ENCODE measurements at places on chromosomes 3 and 15. TPM values are rescaled to one million over a fixed set of nuclear protein-coding genes. Genes with fewer than 3 reads are reported as not detected.

DNA sequence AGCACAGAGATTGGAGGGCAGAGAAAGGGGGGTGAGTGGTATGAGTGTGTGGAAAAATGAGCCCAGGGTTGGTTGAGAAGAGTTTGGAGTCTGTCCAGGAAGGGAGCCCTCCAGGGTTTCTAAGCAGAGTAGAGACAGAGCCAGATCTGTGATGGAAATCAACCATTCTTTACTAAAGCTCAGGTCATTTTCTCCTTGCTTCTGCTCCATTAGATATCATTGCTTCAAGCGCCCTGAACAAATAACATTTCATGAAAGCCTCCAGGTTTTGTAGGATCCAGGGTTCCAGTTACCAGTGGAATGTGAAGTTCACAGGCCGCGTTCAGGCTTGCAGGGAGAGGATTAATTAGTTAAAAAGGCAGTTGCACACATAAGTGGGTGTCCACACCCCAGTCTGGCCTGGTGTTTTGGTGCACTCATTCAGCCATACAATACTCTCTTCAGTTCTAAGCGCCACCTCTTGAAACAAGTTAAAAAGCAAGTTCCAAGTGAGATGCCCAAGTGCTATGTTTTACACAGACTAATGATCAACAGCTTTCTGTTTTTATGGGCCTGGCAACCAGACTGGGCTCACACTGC, 16.4 kb upstream of the BOC start:
- no peaks in the 10 kb centered on the region for H3K27me3 ChIP-seq
- H3K4me3 ChIP-seq = no peak overlapping the region
- no peaks in the 10 kb centered on the region for H3K36me3 ChIP-seq
- no peak for DNase-seq
- H3K4me1 ChIP-seq = no peaks in the 10 kb centered on the region
- H3K27ac ChIP-seq = no peak overlapping the region

GRCh38 chr3:14254812-14255702, 76.4 kb downstream of the LSM3 start:
- H3K27me3 ChIP-seq = no peaks in the 10 kb centered on the region
- peaks cover 4% of the 10 kb centered on the region for H3K4me1 ChIP-seq
- no peaks in the 10 kb centered on the region for H3K36me3 ChIP-seq

CCDC9B gene
- 55.1 TPM for total RNA-seq

- H3K36me3 ChIP-seq = no peaks in the 10 kb centered on the region
- H3K27ac ChIP-seq = no peak overlapping the region
- no peaks in the 10 kb centered on the region for H3K27me3 ChIP-seq
- H3K4me1 ChIP-seq = no peaks in the 10 kb centered on the region
- DNase-seq = no peak
Measured at GRCh38 chr3:112789787-112790186, 56.9 kb downstream of the CD200R1L start.

IL17RE gene
- total RNA-seq = 0.20 TPM

GRCh38 chr15:89504166-89504565, 7.8 kb upstream of the RHCG start:
- no peaks in the 10 kb centered on the region for H3K36me3 ChIP-seq
- DNase-seq = no peak
- no peak overlapping the region for H3K27ac ChIP-seq
- no peak overlapping the region for H3K4me3 ChIP-seq

GRCh38 chr15:53453253-53454105, 306.0 kb downstream of the WDR72 start:
- H3K27me3 ChIP-seq = no peaks in the 10 kb centered on the region
- H3K4me1 ChIP-seq = no peaks in the 10 kb centered on the region
- no peak for DNase-seq
- no peak overlapping the region for H3K27ac ChIP-seq
- no peaks in the 10 kb centered on the region for H3K36me3 ChIP-seq
- no peak overlapping the region for H3K4me3 ChIP-seq

SLC22A14 gene
- total RNA-seq = not detected

GRCh38 chr15:70289191-70289955, 191.7 kb upstream of the TLE3 start:
- DNase-seq = no peak
- no peak overlapping the region for H3K4me3 ChIP-seq
- no peak overlapping the region for H3K27ac ChIP-seq
- H3K4me1 ChIP-seq = peaks cover 6% of the 10 kb centered on the region

DNA sequence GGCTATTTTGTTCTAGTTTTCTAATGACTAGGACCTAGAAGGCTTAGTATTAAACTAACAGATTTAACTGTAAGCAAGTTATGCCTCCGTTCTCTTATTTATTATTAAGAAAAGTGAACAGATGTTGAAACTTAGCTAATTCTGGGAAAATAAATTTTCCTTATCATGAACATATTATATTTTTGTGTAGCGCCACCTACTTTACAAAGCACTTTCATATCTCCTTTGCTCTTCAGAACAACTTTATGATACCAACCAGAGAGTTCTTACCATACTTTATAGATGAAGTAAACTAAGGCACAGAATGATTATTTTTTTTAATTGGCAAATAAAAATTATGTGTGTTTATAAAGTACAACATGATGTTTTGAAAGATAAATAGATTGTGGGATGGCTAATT, 59.4 kb downstream of the NME9 start:
- no peak overlapping the region for H3K27ac ChIP-seq
- no peak overlapping the region for H3K4me3 ChIP-seq
- H3K27me3 ChIP-seq = no peaks in the 10 kb centered on the region
- no peaks in the 10 kb centered on the region for H3K4me1 ChIP-seq

DNA sequence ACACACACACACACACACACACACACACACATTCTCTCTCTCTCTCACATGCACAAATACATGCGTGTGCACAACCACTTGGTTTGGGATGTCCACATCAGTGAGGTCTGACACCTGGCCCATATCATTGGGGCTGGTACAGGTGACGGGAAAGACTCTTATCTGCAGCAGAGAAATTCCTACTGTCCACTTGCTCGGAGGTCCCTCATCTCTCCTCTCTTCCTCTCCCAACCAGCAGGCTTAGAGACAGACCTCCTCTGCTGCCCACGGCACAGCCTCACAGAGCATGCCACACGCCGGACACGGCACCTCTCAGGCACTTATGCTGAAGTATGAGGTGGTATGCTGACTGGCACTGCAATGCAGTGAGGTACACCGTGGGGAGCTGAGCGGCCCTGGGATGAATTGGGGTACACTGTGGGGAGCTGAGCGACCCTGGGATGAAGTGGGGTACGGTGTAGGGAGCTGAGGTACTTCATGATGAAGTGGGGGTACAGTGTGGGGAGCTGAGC, 41.7 kb downstream of the MAGEF1 start:
- H3K4me3 ChIP-seq = no peak overlapping the region
- H3K36me3 ChIP-seq = no peaks in the 10 kb centered on the region
- H3K4me1 ChIP-seq = no peaks in the 10 kb centered on the region
- DNase-seq = no peak
- H3K27ac ChIP-seq = no peak overlapping the region
- H3K27me3 ChIP-seq = no peaks in the 10 kb centered on the region

SMARCC1 gene
- 32.1 TPM for total RNA-seq

PLCH1 gene
- total RNA-seq = 0.10 TPM

- peaks cover 34% of the 10 kb centered on the region for H3K4me1 ChIP-seq
- DNase-seq = no peak
- peak overlapping the region; percentile 94 for H3K27ac ChIP-seq
- H3K4me3 ChIP-seq = peak overlapping the region; percentile 76
Measured at GRCh38 chr3:113698213-113698742, 1.8 kb upstream of the USF3 start.

TRH gene
- not detected for total RNA-seq

GRCh38 chr3:11680509-11680908, 36.8 kb upstream of the VGLL4 start:
- no peaks in the 10 kb centered on the region for H3K27me3 ChIP-seq
- H3K4me3 ChIP-seq = no peak overlapping the region
- no peak for DNase-seq
- no peak overlapping the region for H3K27ac ChIP-seq
- H3K36me3 ChIP-seq = no peaks in the 10 kb centered on the region

DNA sequence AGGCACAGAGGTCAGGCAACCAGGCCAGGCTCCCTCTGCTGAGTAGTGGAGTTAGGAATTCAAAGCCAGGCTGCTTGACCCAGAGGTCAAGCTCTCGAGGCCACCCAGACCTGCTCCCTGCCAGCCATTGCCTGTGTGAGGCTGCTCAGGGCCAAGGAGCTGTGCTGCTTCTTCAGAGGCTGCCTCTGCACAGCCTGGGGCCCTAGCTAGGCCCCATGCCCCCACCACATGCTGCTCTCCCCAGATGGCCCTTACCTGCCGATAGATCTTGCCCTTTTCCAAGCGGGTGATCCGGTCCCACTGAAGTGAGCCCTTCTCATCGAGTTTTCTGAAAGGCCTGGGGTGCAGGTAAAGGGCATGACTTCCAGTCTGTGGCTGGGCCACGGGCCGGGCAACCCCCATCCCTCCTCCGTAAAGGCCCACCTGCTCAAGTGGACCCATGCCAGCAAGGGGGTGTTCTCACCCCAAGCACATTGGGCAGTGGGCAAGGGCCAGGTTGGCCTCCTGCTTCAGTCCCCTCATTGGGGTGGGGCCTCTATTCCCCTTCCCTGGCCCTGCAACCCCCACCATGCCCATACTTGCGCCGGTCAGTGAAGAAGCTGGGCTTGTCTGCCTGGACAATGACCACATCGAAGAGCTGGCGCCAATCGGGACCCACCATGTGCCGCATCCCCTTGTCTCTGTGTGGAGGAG, 6.5 kb downstream of the NT5DC2 start:
- peaks cover 33% of the 10 kb centered on the region for H3K4me1 ChIP-seq
- no peaks in the 10 kb centered on the region for H3K36me3 ChIP-seq
- no peak overlapping the region for H3K4me3 ChIP-seq
- no peak overlapping the region for H3K27ac ChIP-seq

TPRG1 gene
- 9.0 TPM for total RNA-seq

- H3K4me1 ChIP-seq = no peaks in the 10 kb centered on the region
- H3K4me3 ChIP-seq = no peak overlapping the region
Measured at GRCh38 chr15:94682171-94682570, 450.8 kb downstream of the MCTP2 start.
